ENCODE measurements at places on chromosomes 1 and 21.

DNA sequence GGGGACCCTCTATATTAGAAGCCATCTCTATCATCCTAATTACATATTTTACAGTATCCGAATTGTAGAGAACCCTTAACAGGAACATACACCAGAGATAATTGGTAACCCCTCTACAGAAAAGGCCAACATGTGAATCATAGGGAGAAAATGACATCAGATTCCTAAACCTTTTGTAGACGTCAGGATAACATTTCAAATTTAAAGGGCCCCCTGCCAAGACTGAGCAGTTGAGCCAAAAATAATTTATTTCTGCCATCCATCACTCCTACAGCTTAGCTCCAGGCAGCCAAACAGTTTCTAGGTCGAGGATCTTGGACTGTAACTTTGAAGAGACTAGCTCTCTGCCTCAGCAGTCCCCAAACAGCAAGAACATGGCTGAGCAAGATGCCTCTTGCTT lies 21.2 kb downstream of the ZNF697 start:
- no peaks in the 10 kb centered on the region for H3K4me1 ChIP-seq
- H3K27ac ChIP-seq = no peak overlapping the region
- H3K36me3 ChIP-seq = no peaks in the 10 kb centered on the region
- H3K4me3 ChIP-seq = no peak overlapping the region

DNA sequence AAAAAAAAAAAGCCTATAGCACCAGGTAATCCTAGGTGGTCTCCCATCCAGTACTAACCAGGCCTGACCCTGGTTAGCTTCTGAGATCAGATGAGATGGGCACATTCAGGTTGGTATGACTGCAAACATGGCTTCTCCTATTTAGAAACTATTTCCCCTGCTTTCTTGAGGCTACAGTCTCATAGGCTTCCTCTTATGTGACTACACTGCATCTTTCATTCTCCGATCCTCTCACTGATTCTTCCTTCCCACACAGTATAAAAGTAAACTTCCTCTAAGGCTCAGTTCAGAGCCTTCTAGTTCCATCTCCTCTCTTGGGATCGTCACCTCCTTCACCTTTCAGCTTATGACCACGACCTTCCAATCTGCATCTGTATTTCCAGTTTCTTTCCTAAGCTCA lies 30.4 kb upstream of the RNF2 start:
- DNase-seq = no peak
- H3K4me3 ChIP-seq = no peak overlapping the region
- H3K36me3 ChIP-seq = no peaks in the 10 kb centered on the region
- H3K27ac ChIP-seq = no peak overlapping the region

DNA sequence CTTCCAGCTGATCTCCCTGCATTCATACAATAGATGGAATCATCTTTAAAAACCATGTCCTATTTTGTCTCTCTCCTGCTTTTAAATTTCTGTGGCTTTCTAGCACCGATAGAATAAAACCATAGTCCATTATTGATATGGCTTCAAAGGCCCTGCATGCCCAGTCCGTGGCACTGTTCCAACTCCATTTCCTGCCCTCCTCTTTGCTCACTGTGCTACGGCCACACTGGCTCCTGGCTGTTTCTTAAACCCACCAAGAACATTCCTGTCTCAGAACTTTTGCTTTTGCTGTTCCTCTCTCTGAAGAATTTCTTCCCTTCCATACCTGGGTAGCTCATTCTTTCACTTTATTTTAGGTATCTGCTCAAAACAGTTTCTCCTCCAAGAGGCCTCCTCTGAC lies 7.2 kb downstream of the SLAMF1 start:
- H3K27ac ChIP-seq = peak overlapping the region; percentile 90
- DNase-seq = no peak
- peaks cover 85% of the 10 kb centered on the region for H3K36me3 ChIP-seq
- peak overlapping the region; percentile 56 for H3K4me3 ChIP-seq

- H3K4me1 ChIP-seq = no peaks in the 10 kb centered on the region
- H3K36me3 ChIP-seq = no peaks in the 10 kb centered on the region
- no peak overlapping the region for H3K4me3 ChIP-seq
- no peak for DNase-seq
- H3K27ac ChIP-seq = no peak overlapping the region
- peaks cover 8% of the 10 kb centered on the region for H3K27me3 ChIP-seq
Observed at GRCh38 chr21:31880816-31881215, 8.0 kb downstream of the HUNK start.
